ENCODE measurements at places on chromosomes 16 and 17.

DNA sequence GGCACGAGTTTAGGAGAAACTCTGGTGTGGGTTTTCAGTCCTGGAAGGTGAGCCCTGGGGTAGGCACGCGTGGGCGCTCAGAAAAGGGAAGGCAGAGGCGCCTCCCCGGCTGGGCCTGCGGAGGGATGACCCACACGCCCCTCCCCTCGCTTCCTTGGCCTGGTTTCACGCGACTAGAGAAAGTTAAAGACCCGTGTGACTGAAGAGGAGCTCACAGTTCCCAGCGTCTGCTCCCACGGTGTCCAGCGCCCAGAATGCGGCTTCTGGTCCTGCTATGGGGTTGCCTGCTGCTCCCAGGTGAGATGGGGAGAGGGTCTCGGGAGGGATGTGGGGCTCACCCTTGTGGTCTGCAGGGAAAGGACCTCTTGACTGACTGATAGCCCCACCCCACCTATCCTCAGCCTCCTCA lies at the start of gene CD300LG:
Gene CD300LG, plus strand, starts transcription at position 214 of the 409 bp plus-strand sequence. Its CDS starts 41 bp downstream, at position 255.
- DNase-seq: no peak

DNA sequence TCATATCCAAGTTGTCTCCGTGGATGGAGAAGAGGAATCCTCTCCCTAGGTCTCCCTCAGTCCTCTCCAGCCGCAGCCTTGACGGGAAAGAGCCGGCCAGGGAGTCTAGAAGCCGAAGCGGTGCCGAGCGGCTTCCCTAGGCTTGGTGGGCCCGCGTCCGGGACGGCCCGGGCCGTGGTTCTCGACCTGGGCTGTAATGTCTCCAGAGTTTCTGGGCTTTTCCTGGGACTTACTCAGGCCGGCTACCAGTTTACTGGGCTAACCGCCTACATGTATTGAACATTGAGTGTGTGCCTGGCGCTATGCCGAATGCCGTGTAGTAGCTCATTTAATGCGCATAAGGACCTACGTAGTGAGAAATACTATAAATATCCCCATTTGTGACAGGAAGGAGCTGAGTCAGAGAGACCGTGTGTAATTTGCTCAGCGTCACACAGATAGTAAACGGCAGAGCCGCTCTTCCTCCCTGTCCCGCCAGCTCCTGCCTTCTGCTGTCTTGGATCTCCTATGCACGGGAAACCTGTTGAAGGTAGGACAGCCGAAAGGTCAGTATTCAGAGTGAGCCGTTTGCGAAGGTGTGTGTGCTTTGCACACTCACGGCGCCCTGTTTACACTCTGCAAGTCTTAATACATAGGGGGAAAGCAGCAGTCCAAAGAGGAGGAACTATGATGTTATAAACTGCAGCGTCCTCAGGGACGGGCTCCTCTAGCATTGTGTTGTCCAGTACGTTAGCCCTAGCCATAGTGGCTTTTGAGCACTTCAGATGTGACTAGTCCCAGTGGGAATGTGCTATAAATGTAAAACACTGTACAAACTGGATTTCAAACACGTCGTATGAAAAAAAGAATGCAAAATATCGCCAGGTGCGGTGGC lies 723 bp upstream of the SPAG5 start:
- DNase-seq: peak; percentile 90

GRCh38 chr16:336269-336668 lies 16.3 kb downstream of the AXIN1 start:
- no peak for DNase-seq

DNA sequence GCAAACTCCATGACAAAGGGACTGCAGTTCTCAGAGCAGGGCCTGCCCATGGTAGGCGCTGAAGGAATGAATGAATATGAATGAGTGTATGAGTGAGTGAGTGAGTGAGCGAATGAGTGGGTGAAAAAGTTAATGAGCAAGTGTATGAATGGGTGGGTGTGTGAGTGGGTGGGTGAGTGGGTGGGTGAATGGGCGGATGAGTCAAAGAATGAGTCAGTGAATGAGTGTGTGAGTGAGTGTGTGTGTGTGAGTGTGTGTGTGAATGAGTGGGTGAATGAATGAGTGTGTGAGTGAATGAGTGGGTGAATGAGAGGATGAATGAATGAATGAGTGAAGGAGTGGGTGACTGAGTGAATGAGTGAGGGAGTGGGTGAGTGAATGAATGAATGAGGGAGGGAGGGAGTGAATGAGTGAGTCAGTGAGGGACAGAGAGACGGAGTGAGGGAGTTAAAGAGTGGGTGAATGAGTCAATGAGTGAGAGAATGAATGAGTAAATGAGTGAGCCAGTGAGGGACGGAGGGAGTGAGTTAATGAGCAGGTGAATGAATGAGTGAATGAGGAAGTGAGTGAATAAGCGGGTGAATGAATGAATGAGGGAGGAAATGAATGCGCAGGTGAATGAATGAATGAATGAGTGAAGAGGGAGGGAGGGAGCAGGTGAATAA lies 11.1 kb upstream of the CHMP6 start:
- peak; percentile 37 for DNase-seq

- no peak for DNase-seq
Observed at GRCh38 chr17:77383613-77384608, 243.1 kb downstream of the SEC14L1 start.

GRCh38 chr16:78494674-78495073 lies 395.2 kb downstream of the WWOX start:
- DNase-seq: no peak

GRCh38 chr17:41667280-41668041 lies 21.2 kb upstream of the EIF1 start:
- DNase-seq: no peak

DNA sequence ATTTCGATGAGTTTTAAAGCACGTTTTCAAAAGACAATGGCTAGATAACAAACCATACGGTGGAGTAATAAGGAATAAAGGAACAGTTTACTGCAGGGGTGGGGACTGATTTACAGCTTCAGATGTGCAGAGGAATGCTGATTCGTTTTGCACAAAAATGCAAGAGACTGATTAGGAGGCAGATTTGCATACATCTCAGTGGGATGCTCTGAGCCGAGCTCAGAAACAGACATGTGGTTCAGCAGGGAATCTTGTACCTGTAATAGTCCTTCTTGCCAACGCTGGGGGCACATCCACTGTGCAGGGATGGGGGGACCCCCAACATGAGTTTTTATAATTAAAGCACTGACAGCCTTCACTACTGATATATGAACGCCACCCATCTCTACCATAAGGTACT lies 308.0 kb downstream of the GRIN2A start:
- DNase-seq: no peak

GRCh38 chr17:43402078-43402477 lies 3.3 kb downstream of the ARL4D start:
- peak; percentile 28 for DNase-seq

- DNase-seq: no peak
Observed at GRCh38 chr17:82608816-82609215, 39.4 kb downstream of the WDR45B start.

DNA sequence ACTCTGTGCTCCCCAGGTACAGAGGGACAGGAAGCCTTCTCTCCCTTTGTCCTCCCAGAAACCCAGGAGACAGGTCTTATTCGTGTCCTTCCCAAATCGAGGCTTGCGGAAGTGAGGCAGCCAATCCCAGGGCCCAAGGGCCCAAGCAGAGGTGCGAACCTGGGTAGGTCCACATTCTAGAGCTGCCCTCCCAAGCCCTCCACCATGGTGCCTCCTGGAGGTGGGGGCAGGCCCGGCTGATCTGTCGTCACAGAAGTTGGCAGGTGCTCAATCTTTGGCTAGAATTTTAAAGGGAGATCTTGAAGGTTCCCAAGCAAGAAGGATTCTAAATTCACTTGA lies 21.5 kb downstream of the MRC2 start:
- DNase-seq: no peak

GRCh38 chr17:71460943-71461342 lies 659.9 kb upstream of the SOX9 start:
- DNase-seq: no peak

DNA sequence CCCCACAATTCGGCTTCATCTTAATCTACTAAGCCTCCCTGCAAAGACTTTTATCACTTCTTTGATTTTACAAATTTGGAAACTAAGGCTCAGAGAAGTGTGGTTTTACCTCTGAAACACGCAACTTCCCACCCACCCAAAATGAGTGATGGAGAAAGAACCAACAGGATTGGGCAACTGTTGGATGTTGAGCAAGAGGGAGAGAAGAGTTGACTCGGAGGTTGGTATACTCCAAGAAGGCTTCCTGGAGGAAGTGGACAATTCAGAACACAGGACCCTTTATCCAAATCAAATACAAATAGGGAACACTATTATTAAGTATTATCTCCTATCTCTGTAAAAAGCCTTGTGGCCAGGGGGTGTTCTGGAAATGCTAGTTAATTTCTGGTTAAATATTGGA lies 323.0 kb downstream of the C16orf95 start:
- no peak for DNase-seq

DNA sequence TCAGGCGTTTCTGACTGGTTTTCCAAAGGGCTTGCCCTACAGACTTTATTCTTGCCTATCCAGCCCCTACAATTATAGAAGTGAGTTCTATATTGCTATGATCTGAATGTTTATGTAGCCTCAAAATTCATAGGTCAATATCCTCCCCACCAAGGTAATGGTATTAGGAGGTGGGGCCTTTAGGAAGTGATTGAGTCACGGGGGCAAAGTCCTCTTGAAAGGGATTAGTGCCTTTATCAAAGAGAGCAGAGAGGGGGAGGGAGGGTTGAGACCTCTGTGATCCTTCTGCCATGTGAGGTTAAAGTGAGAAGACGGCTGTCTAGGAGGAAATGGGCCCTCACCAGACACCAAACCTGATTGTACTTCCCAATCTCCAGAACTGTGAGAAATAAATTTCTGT lies 931 bp upstream of the CPHXL start:
- no peak for DNase-seq

DNA sequence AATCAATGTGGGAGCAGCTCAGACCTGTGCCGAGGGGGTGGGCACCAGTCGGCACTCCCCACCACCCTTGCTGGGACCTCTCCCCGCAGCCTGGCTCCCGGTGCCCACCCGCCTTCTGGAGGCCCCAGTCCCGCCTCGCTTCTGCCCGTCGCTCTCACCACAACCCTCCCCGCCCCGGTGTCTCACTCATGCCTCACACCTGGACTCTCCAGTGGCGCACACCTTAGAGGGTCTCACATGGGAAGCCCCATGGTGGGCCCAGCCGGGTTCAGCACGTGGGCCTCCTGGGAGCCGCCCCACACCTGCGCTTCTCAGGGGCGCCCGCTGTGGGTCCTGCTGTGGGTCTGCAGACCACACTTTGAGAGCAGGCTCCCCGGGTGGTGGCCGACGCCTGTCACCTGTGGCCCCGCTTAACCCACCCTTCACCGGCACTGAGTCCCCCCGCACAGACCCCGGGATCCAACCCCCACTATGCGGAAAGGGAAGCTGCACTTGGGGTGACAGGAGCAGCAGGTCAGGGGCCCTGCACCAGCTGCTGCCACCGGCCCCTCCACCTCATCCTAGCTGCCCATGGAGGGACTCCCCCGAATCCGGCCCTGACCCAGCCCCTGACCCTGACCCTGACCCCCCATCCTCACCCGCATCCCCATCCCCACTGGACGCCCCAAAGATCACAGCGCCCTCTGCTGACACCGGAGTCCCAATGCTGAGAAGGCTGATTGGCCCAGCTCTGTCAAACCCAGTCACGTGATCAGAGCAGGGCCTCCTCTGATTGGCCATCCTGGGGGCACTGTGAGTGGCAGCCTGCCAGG lies 27.4 kb upstream of the SLC38A10 start:
- DNase-seq: no peak

DNA sequence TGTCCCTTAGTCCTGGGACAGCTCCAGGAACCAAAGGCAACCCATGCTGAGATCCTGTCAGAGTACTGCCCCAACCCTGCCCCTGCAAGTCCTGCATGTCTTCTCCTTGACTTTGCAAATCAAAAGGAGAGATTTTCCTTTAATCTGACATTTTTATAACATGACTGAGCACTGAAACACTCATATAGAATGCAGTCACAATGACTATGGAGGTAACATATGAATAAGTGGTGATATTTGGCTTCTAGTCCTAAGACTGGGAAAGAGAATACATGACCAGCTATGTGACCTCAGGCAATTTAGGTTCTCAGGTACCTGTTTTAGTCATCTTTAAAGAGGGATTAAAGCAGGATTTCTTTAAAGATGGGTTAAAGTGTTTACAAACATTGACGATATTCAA lies 941.6 kb upstream of the CDH8 start:
- DNase-seq: no peak

GRCh38 chr17:29032013-29032856 lies 10.7 kb upstream of the PIPOX start:
- DNase-seq: no peak

DNA sequence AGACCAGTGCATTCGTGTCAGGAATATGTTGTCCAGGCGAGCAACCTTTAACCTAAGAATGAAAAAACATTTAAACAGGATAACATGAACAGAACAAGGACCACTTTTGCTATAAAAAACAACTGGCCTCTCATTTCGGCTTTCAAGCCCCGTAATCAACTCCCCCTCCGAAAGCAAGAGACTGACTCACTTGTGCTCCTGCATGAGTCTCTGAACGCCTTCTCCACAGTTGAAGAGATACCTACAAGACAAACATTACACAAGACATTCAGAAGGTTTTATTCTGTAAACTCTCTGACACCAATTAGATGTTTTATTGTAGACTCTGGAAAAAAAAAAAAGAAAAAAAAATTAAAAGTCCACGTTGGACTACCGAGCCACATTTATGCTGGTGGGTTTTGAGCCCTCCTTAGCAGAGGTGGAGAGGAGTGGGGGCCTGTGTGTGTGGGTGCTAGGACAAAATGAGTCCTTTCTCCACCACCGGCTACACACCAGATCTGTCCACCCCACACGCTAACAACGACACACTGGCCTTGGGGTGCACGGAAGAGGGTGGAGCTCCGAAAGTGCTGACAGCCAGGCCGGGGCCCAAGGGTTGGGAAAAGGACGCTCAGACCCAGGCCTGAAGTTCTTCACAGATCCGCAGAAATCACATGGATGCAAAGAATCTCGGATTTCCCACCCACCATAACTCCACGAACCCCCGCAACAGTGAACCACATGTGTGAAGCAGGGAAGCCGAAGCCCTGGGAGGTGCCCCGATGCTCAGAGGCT lies 759 bp downstream of the ELAC2 start:
- no peak for DNase-seq

DNA sequence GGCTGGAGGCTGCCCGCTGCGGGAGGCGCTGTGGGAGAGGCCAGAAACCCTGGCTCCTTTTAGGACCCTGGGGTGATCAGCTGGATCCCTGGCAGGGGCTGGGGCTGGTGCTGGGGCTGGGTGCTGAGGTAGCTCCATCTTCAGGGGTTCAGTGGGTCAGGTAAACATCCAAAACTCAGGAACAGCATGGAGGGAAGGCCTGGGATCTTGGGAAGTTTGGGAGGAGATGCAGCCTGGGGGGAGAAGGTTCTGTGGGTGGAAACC lies 21.0 kb downstream of the ADGRG5 start:
- DNase-seq: no peak

GRCh38 chr17:28317966-28318758 lies 838 bp upstream of the TMEM97 start:
- DNase-seq: no peak

DNA sequence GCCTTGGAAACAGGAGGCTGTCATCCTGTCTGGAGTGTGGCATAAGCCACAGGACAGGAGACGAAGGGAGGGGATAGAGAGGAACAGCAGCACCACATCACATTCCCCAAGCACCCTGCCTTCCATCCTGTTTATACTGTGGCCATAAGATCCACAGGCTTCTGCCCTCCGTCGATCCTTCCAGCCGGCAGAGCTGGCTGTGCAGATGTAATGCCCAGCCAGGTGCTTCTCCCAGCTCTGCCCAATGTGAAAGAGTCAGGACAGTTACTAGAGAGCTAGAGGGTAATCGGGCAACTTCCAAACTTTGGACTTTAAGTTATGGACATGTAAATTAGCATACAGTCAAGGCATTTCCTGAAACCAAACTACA lies 368.4 kb downstream of the SOX9 start:
- DNase-seq: no peak
